Left renal cortex interstitium (tissue), 4 donors: ENCODE measurements at places on chromosomes 1 and 21.

- no peak for DNase-seq
Measured at GRCh38 chr1:180816132-180816531, 96.6 kb upstream of the KIAA1614 start.

- DNase-seq: no peak
Measured at GRCh38 chr1:66468722-66469121, 65.2 kb upstream of the SGIP1 start.

DNA sequence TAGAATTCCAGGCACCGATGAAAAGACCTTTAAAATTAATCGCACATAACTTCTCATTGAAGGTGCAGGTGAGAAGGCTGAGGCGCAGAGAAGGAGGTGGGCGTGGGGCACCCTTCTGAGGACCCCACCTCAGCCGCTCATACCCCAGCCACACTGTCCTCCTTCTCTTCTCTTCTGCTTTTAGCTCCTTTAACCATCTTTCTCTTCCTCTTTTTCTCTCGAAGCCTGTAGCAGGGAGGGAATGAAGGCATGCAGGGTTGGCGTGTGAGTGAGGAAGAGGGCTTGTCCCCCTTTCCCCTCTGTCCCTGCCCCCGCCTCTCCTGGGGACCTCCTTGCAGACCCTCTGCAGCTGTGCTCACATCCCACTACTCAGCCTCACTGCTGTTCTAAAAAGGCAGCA, 57.8 kb upstream of the CACNA1E start:
- DNase-seq: no peak

DNA sequence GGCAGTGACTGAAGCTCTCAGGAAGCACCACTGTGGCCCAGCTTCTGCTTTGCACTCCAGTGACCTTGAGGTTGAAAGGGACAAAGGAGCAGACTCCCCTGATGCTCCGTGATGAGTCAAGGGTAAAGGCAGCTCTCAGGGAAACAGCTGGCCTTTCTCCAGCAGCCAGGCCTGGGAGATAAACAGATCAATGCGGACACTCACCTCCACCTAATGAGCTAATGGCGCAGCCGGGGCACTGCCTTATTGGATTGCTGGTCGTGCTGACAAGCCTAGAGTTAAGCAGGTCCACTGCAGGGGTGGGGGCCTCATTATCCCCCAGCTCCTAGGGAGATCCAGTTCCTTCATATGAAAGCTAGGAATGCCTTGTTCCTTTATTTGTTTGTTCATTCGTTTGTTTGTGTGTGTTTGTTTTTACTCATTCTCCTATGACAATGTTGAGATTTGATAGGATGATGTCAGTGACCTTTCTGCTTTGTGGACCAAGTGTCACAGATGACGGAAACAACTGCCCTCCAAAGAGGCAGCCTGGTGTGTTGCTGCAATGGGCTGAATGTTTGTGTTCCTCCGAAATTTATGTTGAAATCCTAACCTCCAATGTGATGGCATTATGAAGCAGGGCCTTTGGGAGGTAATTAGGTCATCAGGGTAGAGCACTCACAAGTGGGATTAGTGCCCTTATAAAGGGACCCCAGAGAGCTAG, 141.4 kb upstream of the BEND5 start:
- DNase-seq: no peak

- DNase-seq: no peak
Measured at GRCh38 chr1:209398313-209398991, 185.1 kb upstream of the CAMK1G start.

DNA sequence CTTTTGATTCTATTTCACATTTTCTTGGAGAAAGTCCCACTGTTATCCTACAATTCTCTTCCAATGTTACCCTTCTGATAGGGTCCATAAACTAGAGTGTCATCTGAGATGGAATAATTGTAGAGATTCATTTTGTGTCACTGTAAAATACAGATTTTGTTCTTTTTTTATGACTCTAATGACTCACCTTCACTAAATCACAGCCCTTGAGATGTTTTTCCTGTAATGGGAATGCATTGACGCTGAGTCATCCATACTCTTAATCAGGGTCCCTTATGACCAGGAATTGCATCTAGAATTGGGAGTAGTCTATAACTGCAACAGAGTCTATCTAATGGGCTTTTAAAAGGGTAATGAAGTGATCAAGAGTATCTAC, 315.5 kb downstream of the TGFB2 start:
- DNase-seq: no peak

- DNase-seq: no peak
Measured at GRCh38 chr1:107533436-107533835, 392.6 kb downstream of the NTNG1 start.

GRCh38 chr1:100516857-100517256, 21.1 kb upstream of the GPR88 start:
- DNase-seq: no peak

DNA sequence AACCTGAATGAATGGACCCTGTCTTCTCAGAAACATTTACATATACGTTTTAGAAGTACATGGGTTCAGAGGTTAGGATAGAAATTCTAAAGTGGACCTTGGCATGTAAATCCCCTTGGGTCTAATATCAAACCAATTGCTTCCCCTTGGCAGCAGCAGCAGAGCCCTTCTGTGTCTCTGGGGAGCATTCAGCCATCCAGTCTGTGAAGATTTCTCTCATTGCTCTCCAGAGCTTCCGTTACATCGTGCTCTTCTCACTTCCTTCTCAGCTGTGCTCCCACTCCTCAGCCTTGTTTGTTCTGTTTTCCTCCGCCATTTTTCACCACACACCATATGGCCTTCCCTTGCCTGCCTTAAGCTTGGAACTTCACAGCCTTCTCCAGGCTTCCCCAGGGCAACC, 61.5 kb upstream of the ATP1B1 start:
- DNase-seq: no peak

GRCh38 chr21:37220981-37221664, 46.0 kb downstream of the VPS26C start:
- peak; percentile 72 for DNase-seq

DNA sequence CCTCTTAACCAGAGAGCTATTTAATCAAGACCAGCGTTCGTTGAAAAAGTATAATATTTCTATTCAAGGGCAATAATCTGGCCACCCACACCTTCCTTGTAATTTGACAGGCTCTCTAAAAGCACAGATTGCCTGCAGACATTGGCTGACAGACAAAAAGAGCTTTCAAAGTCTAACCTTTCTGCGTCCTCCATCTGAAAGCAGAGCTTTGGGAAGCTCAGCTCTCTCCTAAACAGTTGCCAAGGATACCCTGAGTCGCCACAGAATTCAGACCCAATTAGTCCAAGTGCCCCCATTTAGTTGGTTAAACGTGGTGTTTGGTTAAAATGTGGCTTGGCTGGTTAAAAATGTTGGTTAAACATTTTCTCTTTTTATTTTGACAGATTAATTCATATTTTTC, 33.7 kb upstream of the PLA2G2C start:
- no peak for DNase-seq

- no peak for DNase-seq
Measured at GRCh38 chr1:228088586-228089498, 6.3 kb downstream of the ARF1 start.

DNA sequence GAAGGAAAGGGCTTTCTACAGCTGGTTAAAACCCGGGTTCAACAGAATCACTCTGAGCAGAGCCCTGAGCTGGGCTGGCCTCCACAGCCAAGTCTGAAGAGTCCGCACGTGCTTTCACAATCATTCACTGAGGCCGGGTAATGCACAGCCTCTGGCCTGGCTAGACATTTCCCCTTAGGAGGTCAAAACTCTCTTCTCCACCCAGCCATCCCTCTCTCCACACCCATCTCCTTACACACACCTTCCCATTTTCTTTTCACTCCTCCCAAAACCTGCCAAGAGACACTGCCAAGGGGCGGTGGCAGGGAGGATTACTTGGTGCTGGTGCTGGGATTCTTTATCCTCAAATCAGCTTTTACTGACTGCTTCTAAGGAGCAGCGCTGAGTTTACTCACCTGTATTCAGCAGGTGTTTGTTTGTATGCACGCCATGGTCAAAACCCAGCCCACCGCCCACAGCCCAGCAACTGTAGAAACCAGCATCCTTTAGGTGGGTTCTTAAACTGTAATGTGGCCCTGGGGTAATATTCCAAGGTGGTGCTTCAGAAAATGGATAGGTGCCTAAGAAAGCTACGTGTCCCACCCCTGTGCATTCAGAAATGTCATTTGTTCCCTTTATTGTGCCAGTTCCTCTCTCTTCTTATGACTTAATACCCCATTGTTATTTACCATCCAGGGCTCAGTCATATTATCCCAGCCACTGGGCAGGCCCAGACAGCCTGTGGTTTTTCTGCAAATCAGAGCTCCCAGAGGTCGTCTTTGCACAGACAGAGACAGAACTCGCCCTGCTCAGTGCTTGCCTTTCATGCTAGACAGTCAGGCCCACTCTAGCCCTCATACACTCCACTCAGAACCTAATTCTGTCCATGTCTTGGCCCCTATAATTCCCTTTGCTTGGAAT, 80.2 kb downstream of the ADSS2 start:
- DNase-seq: no peak

DNA sequence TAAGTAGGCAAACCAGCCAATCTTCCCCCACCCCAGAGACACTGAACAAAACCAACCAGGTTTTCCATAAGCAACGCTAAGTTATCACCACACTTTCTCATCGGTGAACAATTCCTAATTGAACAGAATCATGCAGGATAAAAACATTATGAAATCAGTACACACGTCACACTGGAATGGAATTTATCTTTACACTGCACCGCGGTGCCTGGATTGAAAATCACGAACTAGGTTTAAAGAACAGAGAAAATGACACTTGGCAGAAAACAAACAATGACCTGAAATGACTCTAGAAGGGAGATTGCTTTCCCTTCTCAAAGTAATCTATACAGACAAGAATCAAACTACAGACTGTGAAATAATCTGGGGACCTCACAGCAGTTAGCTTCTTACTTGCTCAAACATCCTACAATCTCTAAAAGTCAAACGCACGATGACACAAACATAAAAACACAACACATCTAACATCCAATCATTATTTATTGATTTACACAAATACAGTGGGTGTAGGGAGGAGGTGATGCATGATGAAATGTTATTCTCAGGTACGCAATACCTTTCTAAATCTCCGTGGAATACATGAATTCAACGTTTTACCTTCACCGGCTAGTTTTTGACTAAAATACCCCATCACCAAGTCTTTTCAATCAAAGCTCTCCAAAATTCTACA, 1.9 kb downstream of the EIF4G3 start:
- no peak for DNase-seq

- peak; percentile 63 for DNase-seq
Measured at GRCh38 chr1:158121604-158122254, 59.0 kb upstream of the CD1D start.

DNA sequence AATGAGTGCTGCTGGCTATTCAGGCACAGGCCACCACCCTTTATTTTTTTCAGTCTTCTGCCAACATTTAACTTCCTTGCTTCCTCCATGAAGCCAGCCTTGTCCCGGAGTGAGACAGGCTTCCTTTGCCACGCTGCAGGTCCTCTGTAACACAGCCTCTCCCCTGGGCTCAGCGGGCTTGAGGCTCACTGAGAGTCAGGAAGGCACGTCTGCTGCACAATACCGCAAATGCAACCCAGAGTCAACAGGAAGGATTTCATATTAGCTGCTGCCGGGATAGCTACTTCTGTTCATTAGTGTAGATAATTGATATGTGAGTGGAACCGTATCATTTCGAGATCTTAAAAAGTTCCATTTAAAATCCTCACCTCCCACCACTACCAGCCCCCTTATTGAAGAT, 22.5 kb downstream of the MYOG start:
- no peak for DNase-seq

GRCh38 chr1:198761859-198762616, 123.2 kb downstream of the PTPRC start:
- no peak for DNase-seq

DNA sequence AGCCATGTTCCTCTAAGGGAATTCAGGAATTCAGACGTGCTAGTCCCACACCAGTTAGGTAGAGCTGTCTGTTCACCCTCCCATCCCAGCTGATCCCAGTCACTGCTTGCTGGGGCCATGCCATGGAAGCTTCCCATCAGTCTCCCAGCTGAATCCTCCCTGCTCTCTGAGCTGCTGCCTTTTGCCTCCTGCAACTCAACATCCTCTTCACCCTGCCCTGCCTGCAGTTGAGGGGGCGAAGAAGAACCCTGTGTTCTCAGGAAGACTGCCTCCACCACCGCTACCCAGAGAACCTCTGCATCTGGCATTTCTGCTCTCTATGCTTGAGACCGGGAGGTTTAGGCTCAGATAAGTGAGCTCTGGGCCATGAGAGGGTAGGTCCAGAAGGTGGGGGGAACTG, 16.2 kb downstream of the CDCA8 start:
- DNase-seq: no peak

DNA sequence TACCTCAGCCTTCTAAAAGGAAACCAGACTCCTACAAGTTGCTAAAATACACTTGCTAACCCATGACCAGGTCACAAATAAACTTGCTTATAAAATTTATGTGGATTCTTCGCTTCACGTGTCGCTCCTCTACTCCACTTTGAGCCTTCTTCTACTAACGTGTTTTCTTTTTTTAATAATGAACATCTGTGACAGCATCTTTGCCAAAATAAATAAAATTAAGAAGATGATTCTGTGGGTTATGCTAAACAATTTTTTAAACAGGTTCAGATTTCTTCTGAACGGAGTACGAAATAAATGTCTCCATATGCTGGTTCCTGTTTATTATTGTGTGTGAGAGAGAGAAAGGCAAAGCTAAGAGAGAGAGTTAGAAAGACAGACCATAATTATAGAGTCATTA, 735.8 kb downstream of the LTN1 start:
- DNase-seq: no peak

GRCh38 chr21:27326301-27326700, 359.4 kb upstream of the ADAMTS5 start:
- no peak for DNase-seq

- peak; percentile 24 for DNase-seq
Measured at GRCh38 chr1:20640183-20640597, 6.9 kb downstream of the PINK1 start.

DNA sequence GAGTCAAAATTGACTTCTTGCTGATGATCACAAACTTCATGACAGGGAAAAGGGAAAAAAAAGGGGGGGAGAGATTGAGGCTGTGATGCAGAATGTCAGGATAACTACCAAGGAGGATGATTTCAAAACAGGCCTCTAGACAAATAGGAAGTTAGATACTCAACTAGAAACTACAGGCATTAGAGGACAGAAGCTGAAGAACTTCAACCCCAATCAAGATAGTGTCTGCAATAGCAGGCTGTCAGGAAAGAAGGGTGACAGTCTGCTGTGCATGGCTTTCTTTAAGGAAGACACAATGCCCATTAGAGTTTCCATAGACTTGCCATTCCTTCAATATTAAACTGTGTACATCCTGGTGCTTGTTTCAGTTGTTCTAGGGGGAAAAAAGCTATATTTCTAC, 257.2 kb downstream of the TTLL7 start:
- no peak for DNase-seq

GRCh38 chr1:245453541-245453940, 298.8 kb downstream of the KIF26B start:
- no peak for DNase-seq

DNA sequence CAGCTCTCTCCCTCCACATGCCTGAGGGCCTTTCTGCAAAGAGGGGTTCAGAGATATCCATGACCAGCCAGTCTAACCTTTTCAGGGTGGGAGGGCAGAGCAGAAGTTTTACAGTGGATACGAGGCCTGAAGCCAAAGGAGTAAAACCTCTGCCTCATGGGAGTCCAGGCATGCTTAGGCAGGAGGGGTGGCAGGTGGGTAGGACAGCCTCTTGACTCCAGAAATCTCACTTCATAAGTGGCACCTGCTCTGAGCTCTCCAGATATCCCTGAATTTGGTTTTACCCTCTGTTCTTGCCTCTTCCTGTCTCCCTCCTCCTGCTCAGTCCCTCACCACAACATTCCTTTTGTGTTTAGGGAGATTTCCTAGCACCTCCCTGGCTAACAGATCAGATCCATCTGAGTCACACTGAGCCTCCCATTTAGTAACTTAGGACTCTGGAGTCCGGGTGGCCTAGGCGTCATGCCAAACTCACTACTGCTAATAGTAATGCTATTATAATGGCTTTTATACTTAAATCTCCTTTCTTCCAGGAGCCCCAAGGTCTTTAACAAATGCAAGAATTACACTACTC, 201.0 kb downstream of the HS2ST1 start:
- no peak for DNase-seq
